Small intestine (tissue), 16 donors: ENCODE measurements at places on chromosomes 11 and 22. TPM values are rescaled to one million over a fixed set of nuclear protein-coding genes. Genes with fewer than 3 reads are reported as not detected.

Gene OR4B1
- not detected for polyA plus RNA-seq

Gene DBX1
- polyA plus RNA-seq: not detected

- H3K4me3 ChIP-seq: peak within 1 kb of the TSS; percentile 57
- no peaks in the 10 kb centered on the region for H3K27me3 ChIP-seq
- DNase-seq: peak; percentile 87
- peak within 1 kb of the TSS; percentile 91 for H3K27ac ChIP-seq
- H3K4me1 ChIP-seq: peaks cover 10% of the 10 kb centered on the region
- H3K36me3 ChIP-seq: peaks cover 4% of the 10 kb centered on the region
Measured at GRCh38 chr11:17351510-17352176, at the start of gene NCR3LG1. NCR3LG1 (plus strand) TSS chr11:17351800; CDS start chr11:17351970, 170 bp downstream.

DNA sequence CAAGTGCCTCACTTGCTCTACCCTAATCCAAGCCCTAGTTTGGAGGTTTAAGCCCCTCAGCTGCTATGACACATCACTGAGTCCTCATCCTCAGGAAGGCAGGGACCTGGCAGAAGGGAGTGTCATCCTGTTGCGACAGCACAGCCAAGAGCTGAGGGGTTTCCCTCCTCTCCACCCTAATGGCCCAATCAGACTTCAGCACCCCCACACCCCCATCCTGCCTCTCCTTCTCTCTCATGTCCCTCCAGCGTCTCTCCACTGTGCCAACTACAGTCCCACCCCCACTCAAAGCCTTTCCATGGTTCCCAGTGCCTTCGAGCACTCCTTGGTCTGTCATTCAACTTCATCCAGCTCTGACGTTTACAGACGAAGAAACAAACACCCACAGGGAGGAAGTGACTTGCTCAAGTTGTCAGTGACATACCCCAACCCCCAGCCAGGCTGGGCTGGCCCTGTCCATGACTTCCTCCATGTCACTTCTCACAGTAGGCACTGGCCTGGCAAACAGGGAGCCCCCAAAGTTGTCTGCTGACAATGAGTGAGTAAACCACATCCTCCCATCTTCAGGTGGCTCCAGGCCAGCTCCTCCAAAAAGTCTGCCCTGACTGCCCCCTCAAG, 15.6 kb downstream of the ARAP1 start:
- DNase-seq: no peak
- H3K4me1 ChIP-seq: no peaks in the 10 kb centered on the region
- no peak overlapping the region for H3K27ac ChIP-seq
- H3K27me3 ChIP-seq: no peaks in the 10 kb centered on the region

DNA sequence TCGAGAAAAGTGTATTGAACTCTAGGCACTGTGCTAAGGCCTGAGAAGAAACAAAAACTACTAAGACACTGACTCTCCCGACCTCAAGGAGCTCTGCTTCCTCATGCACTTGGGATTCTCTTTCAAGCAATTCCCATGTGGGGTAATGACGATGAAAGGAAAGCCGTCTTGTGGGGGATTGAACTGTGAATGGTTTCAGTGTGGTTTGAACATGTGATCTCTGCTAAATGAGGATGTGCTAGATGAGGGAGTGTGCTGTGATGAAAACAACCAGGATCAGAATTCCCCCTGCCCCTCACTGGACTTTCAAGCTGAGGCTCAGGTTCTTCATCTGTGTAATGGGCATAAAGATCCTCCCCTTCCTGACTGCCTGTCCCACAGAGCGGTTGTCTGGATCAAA, 74.9 kb downstream of the DEPDC5 start:
- no peaks in the 10 kb centered on the region for H3K27me3 ChIP-seq
- no peaks in the 10 kb centered on the region for H3K4me1 ChIP-seq
- H3K27ac ChIP-seq: no peak overlapping the region
- H3K36me3 ChIP-seq: peaks cover 35% of the 10 kb centered on the region
- DNase-seq: no peak

DNA sequence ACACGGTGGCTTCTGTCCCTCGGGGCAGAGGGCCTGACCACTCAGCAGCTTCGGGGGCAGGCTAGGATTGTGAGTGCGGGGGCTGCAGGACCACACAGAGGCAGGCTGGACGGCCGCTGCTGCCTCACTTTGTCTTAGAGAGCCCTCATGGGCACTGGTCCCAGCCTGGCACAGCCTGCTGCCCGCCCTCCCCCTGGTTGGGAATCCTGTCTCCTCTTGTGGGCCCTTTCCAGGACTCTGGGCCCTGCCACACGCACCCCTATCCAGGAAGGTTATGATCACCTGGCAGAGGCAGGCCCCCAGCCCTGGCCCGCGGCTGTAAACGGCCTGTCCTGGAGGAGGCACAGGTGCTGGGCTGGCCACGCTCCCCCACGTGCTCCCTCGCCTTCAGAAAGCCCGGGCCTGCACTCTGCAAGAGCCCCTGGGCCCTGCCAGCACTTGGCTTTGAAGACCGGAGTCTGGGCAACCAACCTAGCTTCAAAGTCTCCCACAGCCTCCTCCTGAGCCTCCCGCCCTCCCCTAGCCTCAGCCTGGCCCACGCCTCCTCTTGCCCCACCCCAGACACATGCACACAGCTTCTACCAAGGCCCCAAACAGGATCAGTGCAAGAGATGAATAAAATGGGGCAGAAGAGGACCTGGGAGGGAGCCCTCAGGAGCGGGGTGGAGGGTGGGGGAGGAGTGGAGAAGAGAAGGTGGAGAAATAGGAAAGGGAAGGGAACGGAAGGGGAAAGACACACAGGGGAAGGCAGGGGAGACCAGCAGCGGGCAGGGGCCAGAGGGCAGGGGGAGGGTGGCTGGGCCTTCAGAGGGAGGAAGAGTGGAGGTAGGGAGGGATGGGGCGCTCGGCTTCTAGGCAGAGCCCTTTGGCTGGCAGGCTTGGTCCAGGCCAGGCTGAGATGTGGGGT, 31.0 kb downstream of the SYT7 start:
- DNase-seq: no peak
- H3K27ac ChIP-seq: no peak overlapping the region
- H3K4me1 ChIP-seq: no peaks in the 10 kb centered on the region

- H3K36me3 ChIP-seq: no peaks in the 10 kb centered on the region
- H3K4me3 ChIP-seq: no peak overlapping the region
- no peaks in the 10 kb centered on the region for H3K27me3 ChIP-seq
- H3K4me1 ChIP-seq: no peaks in the 10 kb centered on the region
Measured at GRCh38 chr22:35921044-35921443, 107.6 kb downstream of the RBFOX2 start.

DNA sequence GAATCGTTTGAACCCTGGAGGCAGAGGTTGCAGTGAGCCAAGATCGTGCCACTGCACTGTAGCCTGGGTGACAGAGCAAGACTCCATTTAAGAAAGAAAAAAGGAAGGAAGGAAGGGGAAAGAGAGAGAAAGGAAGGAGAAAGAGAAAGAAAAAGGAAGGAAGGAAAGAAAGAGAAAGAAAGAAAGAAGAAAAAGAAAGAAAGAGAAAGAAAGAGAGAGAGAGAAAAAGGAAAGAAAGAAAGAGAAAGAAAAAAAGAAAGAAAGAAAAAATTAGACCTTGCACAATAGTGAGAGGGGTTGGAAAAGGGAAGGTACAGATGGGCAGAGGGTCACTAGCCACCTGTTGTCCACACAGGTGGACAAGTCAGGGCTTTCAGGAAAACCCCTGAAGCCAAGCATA, 57.6 kb upstream of the RTL6 start:
- no peak overlapping the region for H3K27ac ChIP-seq
- no peaks in the 10 kb centered on the region for H3K4me1 ChIP-seq
- H3K36me3 ChIP-seq: no peaks in the 10 kb centered on the region
- H3K27me3 ChIP-seq: no peaks in the 10 kb centered on the region

GRCh38 chr11:29452146-29452545, 564.7 kb downstream of the KCNA4 start:
- H3K4me1 ChIP-seq: no peaks in the 10 kb centered on the region
- H3K36me3 ChIP-seq: no peaks in the 10 kb centered on the region
- H3K27me3 ChIP-seq: no peaks in the 10 kb centered on the region
- no peak overlapping the region for H3K27ac ChIP-seq
- no peak overlapping the region for H3K4me3 ChIP-seq

GRCh38 chr22:44266796-44267760, 45.7 kb downstream of the SHISAL1 start:
- no peak overlapping the region for H3K4me3 ChIP-seq
- H3K36me3 ChIP-seq: no peaks in the 10 kb centered on the region
- no peaks in the 10 kb centered on the region for H3K27me3 ChIP-seq
- no peak overlapping the region for H3K27ac ChIP-seq
- no peaks in the 10 kb centered on the region for H3K4me1 ChIP-seq

DNA sequence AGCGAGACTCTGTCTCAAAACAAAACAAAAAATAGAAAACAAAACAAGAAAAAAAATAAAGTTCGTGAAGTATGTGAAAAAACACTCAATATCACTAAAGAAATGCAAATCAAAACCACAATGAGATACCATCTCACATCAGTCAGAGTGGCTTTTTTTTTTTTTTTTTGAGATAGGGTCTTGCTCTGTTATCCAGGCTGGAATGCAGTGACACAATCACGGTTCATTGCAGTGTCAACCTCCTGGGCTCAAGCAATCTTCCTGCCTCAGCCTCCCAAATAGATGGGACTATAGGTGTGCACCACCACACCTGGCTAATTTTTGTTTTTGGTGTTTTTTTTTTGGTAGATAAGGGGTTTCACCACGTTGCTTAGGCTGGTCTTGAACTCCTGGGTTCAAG, 37.5 kb downstream of the ATG16L2 start:
- no peaks in the 10 kb centered on the region for H3K4me1 ChIP-seq
- H3K27me3 ChIP-seq: no peaks in the 10 kb centered on the region
- no peak for DNase-seq

DNA sequence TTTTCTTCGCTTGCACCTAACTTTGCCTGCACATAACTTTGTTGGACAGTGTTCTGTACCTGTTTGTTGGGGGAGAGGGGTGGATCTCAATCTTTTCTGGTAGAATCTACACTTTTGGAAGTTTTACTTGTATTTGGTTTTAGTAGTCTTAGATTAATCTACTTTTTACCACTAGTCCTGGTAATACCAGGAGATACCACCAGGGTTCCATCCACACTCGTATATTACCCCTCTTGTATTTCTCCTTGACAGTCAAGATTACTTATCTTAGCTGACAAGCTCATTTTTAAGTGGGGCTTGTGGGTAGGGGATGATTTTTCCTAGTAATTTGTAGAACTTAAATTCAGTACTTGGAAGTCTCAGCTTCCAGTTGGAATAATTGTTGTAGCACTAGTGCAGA, 37.3 kb upstream of the TECTA start:
- H3K27me3 ChIP-seq: no peaks in the 10 kb centered on the region
- no peaks in the 10 kb centered on the region for H3K4me1 ChIP-seq
- no peak overlapping the region for H3K27ac ChIP-seq
- DNase-seq: no peak
